ENCODE measurements at places on chromosomes 3 and 15. TPM values are rescaled to one million over a fixed set of nuclear protein-coding genes. Genes with fewer than 3 reads are reported as not detected.

CCDC66 gene
- polyA plus RNA-seq, result 6.6 TPM

SPG21 gene
- 22.9 TPM for polyA plus RNA-seq

POC1A gene
- polyA plus RNA-seq, result 1.7 TPM

BSN gene
- polyA plus RNA-seq, result 0.01 TPM

GNB5 gene
- 8.7 TPM for polyA plus RNA-seq

ATP13A5 gene
- 0.26 TPM for polyA plus RNA-seq

CELF6 gene
- 1.0 TPM for polyA plus RNA-seq

AADACL2 gene
- polyA plus RNA-seq, result 0.12 TPM

CHRM5 gene
- not detected for polyA plus RNA-seq

MUC4 gene
- polyA plus RNA-seq, result 17.4 TPM

ZNF662 gene
- 5.2 TPM for polyA plus RNA-seq

NRROS gene
- polyA plus RNA-seq, result 0.92 TPM

SLC12A1 gene
- not detected for polyA plus RNA-seq

DNAH12 gene
- 0.06 TPM for polyA plus RNA-seq

CCDC39 gene
- polyA plus RNA-seq, result not detected

GPD1L gene
- 21.5 TPM for polyA plus RNA-seq

ACP3 gene
- polyA plus RNA-seq, result 48.4 TPM

CYP19A1 gene
- not detected for polyA plus RNA-seq

CDCP1 gene
- polyA plus RNA-seq, result 24.3 TPM

EXD1 gene
- not detected for polyA plus RNA-seq

EIF4E3 gene
- polyA plus RNA-seq, result 6.7 TPM

PIGZ gene
- 3.6 TPM for polyA plus RNA-seq

AGTR1 gene
- polyA plus RNA-seq, result 0.35 TPM

TGM5 gene
- polyA plus RNA-seq, result 12.9 TPM

CHRNA3 gene
- polyA plus RNA-seq, result 0.07 TPM

TEX9 gene
- 2.9 TPM for polyA plus RNA-seq
